ENCODE measurements at places on chromosomes 6 and 20.

DNA sequence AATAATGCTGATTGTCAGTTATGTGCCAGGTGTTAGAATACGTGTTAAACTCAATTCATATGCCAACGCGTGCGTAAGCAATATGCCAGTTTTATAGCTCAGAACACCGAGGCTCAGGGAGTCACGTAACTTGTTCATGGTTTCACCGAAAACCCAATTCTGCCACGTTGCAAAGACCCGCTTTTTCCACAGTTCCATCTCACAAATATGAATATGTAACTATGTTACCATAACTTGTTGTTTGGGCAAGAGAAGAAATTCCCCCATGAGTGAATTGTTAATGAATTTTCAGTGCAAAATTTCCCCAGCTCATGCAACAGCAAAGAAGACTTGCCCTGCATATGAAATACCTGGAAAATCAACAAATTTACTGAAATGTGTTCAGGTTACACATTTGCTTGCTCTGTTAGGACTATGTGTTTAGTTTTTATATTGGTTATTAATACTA, 30.1 kb downstream of the SF3B5 start:
- DNase-seq, result no peak

DNA sequence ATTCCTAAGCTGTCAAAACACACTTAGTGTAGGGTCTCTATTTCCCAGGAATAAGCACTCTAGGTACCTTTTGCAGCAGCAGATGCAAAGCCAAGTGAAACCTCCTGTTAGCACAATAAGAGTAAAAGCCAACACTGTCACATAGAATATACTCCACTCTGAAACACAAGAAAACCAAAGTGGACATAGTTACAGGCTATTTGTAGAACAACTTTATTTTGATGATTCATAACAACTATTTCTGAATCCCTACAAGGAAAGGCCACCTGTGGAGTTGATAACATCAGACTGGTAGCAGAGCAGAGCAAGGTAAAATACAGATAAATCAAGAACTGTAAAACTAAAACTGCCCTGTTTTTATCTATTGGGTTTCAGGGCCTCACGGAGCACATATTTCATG, 59.7 kb downstream of the ALDH5A1 start:
- DNase-seq, result no peak

- no peak for DNase-seq
Observed at GRCh38 chr6:142908235-142908634, 36.7 kb downstream of the HIVEP2 start.

DNA sequence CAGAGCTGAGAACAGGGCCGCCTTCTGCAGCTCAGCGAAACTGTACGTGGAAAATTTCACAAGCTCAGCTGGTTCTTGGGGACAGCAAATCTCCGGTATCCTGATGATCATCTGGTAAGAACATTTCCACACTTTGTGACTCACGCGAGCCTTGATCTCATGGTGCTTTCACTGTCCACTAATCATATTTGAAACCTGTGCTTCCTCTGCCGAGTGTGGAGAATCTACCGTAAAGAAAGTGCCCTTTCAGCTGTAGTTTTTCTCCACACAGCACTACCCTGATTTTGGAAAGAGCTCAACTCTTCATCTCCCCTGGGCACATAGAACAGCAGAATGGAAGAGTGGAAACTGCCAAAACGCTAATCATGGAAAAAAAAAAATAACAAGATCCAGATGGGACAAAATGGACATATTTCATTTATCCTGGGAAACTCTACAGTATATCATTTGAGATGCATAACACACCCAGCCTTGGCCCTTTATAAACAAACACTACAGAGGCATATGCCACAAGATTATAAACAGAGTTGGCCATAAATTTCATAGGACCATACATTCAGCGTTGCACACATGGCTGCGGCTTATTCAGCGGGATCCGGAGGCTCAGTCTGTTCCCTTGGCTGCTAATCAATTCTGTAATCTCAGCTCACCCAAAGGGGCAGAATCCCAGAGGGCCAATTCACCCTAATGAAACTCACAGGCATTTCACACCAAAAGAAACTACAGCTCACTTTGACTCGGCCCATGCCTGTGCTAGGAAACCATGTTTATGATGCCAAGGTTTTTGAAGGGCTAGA, 434.5 kb downstream of the HDGFL1 start:
- DNase-seq, result no peak

DNA sequence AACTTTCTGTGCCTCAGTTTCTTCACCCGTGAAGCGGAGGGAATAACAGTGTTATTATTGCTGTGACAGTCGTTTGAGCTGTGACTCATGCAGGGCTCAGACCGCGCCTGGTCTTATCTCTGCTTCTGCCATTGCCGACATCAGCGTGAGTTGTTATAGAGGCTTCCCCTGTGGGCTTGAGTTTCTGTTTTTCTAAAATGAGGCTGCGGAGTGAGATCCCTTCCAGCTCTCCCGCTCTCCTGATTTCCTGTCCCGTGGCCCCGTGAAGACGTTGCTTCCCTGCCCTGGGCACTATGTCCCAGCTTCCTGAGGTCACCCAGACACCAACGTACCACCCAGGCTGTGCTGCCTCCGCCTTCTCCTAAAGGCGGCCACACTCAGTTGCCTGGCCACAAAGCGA, 278.5 kb downstream of the BMP7 start:
- DNase-seq, result no peak

GRCh38 chr6:132228894-132229293, 172.4 kb downstream of the MOXD1 start:
- no peak for DNase-seq

DNA sequence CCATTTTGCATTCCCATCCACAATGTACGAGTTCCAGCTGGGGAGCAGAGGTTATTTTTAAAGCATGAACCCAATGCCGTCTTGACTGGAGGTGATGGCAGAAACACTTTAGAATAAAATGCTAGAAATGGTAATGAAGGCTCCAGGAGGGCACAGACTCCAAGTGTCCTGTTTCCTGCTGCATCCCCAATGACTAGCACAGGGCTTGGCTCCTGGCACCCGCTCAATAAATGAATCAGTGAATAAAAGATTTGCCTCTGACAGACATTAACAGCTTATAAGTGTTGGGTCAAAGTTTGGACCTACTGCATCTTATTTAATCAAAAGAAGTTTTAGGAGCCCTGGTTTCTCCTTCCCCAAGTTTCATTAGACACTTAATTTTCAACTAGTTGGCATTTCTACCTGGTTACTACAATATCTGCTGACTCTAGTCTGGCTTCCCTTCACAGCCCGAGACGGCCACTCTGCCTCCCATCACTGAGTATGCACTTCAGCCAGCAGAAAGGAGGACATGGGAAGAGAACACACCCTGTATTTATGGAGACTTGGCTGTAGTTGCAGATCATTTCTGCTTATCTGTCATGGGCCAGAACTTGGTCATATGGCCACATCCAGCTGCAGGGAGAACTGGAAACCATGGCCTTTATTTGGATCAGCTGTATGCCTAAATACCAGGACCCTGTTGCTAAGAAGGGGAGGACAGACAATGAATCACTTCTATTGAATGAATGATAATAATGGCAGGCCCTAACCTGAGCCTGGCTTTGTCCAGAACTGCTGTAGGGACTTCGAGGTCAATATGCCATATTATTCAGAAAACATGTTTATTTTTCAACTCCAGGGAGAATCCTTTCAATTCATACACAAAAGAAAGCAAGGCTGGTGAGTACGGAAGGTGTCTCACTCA, 63.1 kb downstream of the TTI1 start:
- no peak for DNase-seq

GRCh38 chr6:67141005-67141404, 1434.0 kb upstream of the EYS start:
- no peak for DNase-seq

GRCh38 chr6:19492636-19493405, 344.3 kb upstream of the ID4 start:
- DNase-seq, result no peak

DNA sequence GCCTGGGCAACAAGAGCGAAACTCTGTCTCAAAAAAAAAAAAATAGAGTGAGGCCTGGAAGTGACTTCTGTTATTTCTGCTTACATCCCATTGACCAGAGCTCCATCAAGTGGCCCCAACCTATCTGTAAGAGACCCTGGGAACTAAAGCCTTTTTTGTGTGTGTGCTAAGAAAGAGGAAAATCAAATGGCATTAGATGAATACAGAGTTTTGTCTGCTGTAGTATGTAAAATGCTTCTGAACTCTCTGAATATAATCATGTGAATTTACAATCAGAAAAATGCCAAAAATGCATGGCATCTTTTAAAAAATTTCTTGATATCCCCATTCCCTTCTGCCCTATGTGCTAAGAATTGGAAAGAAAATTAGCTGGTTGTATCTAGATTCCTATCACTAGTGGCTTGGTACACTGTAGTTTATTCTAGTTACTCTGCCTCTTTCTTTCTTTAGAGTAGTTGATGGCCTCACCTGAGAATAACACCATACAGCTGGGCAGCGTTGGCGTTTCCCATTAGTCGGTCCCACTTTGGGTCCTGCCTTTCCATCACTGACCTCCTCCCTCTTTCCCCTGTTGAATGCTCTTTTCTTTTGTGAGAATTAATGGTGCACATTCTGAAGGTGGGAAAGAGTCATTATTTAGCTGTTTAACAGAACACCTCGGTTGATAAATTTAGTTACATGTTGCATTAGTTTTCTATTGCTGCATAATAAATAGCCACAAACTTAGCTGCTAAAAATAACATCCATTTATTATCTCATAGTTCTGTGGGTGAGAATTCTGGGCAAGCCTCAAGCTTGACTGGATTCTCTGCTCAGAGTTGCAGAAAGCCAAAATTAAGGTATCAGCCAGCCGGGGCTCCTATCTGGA, 38.2 kb downstream of the SAMD5 start:
- no peak for DNase-seq

DNA sequence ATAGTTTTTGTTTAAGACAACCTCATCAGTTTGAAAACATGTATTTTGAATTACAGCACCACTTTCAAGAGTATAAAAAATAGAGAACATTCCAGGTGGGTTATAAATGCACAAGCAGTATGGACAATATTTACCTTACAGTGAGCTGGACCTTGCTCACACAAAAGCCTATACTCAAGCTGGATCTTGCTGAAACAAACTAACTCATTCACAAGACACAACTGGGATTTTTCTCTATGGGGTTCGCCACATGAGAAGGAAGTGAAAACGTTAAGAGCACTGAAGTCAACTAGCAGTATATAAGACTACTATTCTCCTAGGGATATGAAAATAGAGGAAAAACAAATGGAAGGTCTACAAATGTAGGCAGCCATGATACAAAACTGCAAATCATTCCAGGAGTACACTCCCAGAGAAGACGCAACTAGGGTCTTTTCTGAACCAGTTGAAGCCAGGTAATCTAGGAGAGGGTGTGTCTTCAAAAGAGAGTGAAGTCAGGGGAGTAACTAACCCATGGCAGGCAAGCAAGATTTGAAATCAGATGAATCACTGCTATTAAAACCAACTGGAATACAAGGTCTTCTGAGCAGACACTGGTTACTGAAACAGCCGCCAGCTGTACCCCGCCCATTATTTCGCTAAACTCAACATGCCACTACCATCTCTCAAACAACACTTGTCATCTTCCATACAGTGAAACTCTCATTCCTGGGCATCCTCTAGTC, 26.5 kb downstream of the STAU1 start:
- no peak for DNase-seq

DNA sequence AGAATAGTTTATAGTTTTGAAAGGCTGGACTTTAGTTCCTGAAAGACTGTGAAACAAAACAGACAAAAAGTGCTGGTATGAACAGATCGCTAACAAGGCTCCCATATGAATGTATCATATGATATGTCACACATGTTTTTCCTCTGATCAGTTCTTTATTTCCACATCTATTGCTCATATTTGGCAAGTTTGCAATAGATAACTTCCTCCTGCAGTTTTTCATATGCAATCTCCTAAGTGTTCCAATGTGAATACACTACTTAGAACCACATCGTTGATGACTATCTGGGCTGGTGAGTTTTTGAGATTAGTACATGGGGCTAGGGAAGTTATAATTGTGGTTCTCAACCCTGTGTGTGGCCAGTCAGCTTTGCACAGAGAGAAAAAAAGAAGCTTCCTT, 23.1 kb downstream of the CRYBG1 start:
- DNase-seq, result no peak

DNA sequence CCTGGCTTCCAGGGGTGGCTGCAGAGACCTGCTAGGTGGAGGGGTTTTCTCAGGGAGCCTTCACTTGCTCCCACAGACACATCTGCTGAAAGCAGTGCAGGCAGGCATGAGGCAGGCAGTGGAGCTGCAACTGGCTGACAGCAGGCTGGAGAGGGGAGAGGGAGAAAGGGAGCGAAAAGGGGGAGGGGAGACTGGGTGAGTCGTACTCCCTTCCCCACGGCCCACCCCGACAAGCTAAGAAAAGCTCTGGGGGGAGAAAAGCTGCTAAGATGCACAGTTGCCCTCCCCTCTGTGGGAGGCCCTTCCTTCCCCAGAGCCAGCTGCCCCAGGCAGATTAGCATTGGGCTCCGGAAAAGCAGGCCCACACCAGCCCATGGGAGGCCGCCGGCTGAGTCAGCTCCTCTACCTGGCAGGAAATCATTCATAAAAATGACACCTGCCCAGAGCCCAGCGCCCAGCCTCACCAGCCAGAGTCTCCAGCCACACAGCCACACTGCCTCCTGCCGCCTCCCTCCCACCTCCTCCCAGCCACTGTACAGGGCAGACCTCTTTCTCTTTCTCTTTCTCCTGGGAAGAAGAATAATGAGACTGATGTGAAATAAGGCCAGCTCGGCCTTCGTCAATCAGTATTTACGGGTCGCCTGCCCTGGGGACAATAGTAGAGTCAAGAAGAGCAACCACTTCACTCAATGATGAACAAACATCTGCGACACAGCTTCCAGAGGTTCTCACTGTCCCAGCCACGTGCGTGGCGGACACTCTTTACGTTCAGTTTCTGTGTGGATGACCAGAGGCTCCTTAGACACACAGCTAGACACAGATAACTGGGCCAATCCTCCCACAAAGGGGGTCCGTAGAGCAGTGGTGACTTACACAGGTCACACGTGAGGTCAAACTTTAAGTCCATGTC, 7.7 kb upstream of the C20orf203 start:
- DNase-seq, result no peak

GRCh38 chr20:63555661-63556381, 1.9 kb downstream of the FNDC11 start:
- no peak for DNase-seq

- DNase-seq, result no peak
Observed at GRCh38 chr6:170053966-170054661, 236.8 kb downstream of the DLL1 start.

GRCh38 chr20:21322083-21322710, 19.1 kb downstream of the XRN2 start:
- DNase-seq, result no peak

DNA sequence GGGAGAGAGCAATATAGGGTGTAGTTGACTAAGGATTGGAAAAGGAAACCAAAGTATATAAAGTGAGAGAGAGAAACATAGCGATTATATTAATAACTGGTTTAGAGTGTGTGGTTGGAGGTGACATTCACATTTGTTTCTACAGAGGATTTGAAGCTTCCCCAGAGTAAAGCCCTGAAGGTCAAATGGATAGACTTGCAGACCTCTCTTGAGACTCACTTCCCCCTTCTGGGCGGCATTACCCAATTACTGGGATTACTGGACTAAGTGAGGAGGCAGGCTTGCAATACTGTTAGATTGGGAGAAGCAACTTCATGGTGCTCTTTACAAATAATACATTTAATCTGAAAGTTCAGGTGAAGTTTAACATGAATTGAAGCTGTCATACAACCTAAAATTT, 10.7 kb downstream of the FIG4 start:
- DNase-seq, result no peak

- DNase-seq, result no peak
Observed at GRCh38 chr20:25188218-25188617, 7.3 kb upstream of the ENTPD6 start.

Measured in midbrain (tissue), 1 donor.